Metanephros (tissue), 2 donors: ENCODE measurements at places on chromosomes 1 and 21. TPM values are rescaled to one million over a fixed set of nuclear protein-coding genes. Genes with fewer than 3 reads are reported as not detected.

KRTAP10-4 gene
- total RNA-seq: not detected

AGMAT gene
- total RNA-seq: 20.6 TPM

ST6GALNAC3 gene
- 49.0 TPM for total RNA-seq

PADI2 gene
- total RNA-seq: 21.5 TPM

DDOST gene
- total RNA-seq: 182 TPM

HUNK gene
- 10.4 TPM for total RNA-seq

FAM177B gene
- not detected for total RNA-seq

DNAJC28 gene
- 2.2 TPM for total RNA-seq

CCDC30 gene
- total RNA-seq: 16.0 TPM

LCE1B gene
- total RNA-seq: not detected

PFDN2 gene
- total RNA-seq: 16.2 TPM

RAB42 gene
- 3.0 TPM for total RNA-seq

PCBP3 gene
- 1.5 TPM for total RNA-seq

LCA5L gene
- total RNA-seq: 2.0 TPM

CRTC2 gene
- 21.9 TPM for total RNA-seq

CFHR2 gene
- total RNA-seq: not detected

AMY1B gene
- not detected for total RNA-seq

VHLL gene
- not detected for total RNA-seq

TP73 gene
- total RNA-seq: 1.1 TPM

SH2D5 gene
- 0.18 TPM for total RNA-seq

BEND5 gene
- 12.0 TPM for total RNA-seq

WNT3A gene
- 0.06 TPM for total RNA-seq

TMEM54 gene
- total RNA-seq: 11.9 TPM

TDRKH gene
- total RNA-seq: 5.2 TPM

VWA5B1 gene
- total RNA-seq: 2.4 TPM

OR2T2 gene
- 0.06 TPM for total RNA-seq

C1orf53 gene
- total RNA-seq: 1.4 TPM

OR10R2 gene
- total RNA-seq: not detected

MTOR gene
- 44.6 TPM for total RNA-seq

AKR7A3 gene
- 1.4 TPM for total RNA-seq

HIVEP3 gene
- 6.1 TPM for total RNA-seq

CCT3 gene
- 204 TPM for total RNA-seq

RPTN gene
- not detected for total RNA-seq

KRTAP13-2 gene
- not detected for total RNA-seq

VCAM1 gene
- 100 TPM for total RNA-seq

ROR1 gene
- 33.9 TPM for total RNA-seq

FCGR3B gene
- total RNA-seq: 10.3 TPM

BRINP3 gene
- 4.3 TPM for total RNA-seq

SPATA6 gene
- total RNA-seq: 31.8 TPM

TNFRSF4 gene
- 3.3 TPM for total RNA-seq

CD247 gene
- total RNA-seq: 1.3 TPM

RAB29 gene
- total RNA-seq: 16.2 TPM

NCMAP gene
- 0.47 TPM for total RNA-seq

GBP1 gene
- 43.0 TPM for total RNA-seq

ELAPOR1 gene
- total RNA-seq: 2.1 TPM

ZBTB18 gene
- 30.4 TPM for total RNA-seq

TMEM52 gene
- total RNA-seq: 16.1 TPM

ESPN gene
- total RNA-seq: 9.3 TPM

CRNN gene
- not detected for total RNA-seq

CAMK1G gene
- 2.7 TPM for total RNA-seq
